Right hindlimb (tissue), 1 donor: ENCODE measurements at places on chromosomes 2 and 18.

DNA sequence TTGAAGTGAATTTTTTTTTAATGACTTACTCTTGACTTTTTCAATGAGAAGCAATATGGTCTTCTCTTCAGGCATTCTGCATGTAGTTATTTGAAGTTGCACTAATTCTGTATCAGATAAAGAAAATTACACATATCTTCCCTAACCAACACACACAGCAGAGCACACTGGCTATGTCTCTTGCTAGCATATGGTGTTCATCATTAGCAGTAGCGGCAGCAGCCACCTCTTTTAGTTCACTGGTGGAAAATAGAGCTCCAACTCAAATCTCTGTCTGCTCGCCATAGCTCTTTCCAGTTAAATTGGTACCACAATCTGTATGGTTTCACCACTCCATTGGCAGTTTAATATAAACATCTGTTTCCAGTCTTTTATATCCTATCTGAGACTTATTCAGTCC, 278.1 kb upstream of the ZEB2 start:
- no peak for DNase-seq

- DNase-seq = no peak
Observed at GRCh38 chr2:174711206-174711605, 53.1 kb downstream of the CHRNA1 start.

- DNase-seq = no peak
Observed at GRCh38 chr2:159206736-159207380, 79.6 kb downstream of the WDSUB1 start.

DNA sequence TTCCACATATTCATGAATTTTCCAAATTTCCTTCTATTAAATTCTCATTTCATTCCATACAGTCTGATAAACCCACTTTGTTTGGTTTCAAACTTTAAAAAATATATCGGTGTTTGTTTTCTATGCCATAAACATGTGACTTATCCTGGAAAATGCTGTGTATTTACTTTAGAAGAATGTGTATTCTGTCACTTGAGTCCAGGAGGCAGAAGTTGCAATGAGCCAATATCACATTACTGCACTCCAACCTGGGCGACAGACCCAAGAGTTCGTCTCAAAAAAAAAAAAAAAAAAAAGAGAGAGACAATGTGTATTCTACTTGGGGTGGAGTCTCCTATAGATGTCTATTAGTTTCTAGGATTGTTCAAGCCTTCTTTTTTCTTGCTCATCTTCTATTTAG, 31.8 kb downstream of the MBD5 start:
- no peak for DNase-seq

- no peak for DNase-seq
Observed at GRCh38 chr18:70432804-70433400, 144.1 kb downstream of the SOCS6 start.
